ENCODE measurements at places on chromosomes 5 and 9.
A peak's percentile ranks its signal among the peaks of the same experiment; 100 is the strongest.

GRCh38 chr9:99819123-99819855 lies 2.4 kb upstream of the NR4A3 start:
- DNase-seq = peak; percentile 62

DNA sequence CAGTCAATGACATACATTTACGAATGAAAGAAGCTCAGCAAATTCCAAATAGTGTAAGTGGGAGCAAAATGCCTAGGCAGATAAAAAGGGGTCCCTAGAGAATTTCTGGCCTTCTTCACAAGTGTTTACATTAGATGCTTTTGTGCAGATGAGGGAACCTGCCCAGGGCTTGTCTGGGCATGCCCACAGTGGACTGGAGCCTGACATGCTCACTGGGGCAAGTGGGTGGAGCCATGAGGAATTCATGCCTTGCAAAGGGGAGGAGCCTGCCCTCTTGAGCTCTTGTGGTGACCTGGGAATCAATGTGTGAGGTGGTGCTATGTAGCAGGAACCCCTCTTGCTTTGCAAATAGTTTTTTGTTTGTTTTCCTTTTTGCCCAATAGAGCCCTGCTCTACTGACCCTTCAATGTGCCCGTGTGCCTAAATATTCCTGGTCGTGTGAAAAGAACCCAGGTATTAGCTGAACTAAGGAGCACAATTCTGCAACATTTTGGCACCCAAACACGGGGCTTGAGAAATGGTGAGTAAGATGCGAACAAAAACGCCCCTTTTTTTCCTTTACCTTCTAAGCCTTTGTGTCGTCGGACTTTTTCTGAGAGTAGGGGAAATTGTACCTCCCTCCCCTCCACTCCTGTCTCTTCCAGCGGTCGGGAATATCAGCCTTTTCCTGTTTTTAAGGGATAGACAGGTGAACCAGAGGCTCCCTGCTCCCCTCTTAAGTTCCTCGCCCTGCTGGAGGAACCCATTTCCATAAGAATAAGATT lies 433.8 kb upstream of the CDH9 start:
- DNase-seq = no peak

- DNase-seq = no peak
Observed at GRCh38 chr5:178360222-178360925, 127.8 kb upstream of the PHYKPL start.

- no peak for DNase-seq
Observed at GRCh38 chr9:88237991-88238571, 99.8 kb upstream of the SPATA31C2 start.

- DNase-seq = no peak
Observed at GRCh38 chr9:8428389-8428788, 628.8 kb upstream of the DMAC1 start.

GRCh38 chr5:6264394-6264793 lies 114.0 kb downstream of the MED10 start:
- no peak for DNase-seq

GRCh38 chr9:92611621-92612285 lies 58.2 kb downstream of the IPPK start:
- DNase-seq = no peak

- DNase-seq = no peak
Observed at GRCh38 chr5:150487199-150488061, 20.5 kb upstream of the NDST1 start.

DNA sequence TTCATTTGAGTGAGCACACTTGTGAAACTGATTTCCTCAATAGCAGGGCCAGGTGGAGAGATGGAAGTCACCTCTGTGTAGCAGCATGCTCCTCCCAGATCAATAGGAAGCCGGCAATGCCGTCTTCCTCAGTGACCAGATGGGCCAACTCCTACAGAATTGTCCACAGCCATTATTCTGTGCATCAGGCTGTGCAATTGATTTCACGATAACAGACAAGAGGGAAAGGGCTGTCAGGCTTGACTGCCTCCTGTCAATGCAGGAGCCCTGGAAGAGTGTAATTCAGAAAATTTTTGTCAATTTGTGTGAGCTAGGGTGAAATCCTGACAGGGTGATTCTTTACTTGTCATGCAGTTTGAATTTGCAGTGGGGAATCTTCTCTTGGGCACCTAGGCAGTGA lies 838.4 kb upstream of the NUDT12 start:
- no peak for DNase-seq

GRCh38 chr9:18746631-18747030 lies 272.7 kb downstream of the ADAMTSL1 start:
- DNase-seq = no peak

DNA sequence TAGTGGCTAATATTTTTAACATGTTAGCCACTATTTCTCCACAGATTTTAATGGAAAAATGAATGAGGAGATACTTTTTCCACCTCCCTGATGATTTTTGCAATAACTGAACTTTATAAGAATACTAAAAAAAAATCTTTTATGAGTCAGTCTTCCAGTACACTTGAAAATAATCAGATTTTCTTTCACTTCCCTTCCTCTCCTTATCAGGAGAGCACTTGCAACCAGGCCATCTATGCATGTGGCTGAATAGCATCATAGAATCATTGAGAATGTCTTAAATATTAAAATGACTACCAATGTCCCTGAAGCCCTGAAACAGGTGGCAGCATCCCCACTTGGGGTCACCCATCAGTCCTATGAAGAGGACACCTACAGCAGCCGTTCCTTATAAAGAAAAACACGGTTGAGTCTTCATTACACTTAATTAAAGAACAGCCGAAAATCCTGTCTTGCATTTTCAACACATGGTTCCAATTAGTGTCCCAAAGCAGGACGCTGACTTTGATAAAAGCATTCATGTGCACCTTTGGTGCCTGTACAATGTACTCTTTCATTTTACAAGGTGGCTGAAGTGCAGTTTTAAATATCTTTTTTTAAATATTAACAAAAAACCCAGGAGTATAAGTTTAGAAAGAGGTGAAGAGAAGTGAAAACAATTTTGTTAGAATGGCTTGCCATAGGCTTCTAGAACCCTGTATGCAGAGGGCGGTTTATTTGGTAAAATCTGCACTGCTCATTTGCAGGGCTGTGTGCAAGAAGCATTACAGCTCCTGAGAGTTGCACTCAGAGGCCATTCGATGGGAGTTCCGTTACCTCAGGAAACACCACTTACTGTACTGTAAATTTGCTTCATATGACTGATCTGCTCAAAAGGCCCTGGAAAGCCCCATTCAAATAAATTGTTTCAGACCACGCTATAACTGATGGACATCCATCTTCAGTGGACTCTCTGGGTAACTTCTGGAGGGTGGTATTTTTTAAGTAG lies 106.9 kb upstream of the VCAN start:
- DNase-seq = no peak

- DNase-seq = no peak
Observed at GRCh38 chr9:114867327-114867726, 61.5 kb upstream of the TNFSF15 start.

GRCh38 chr9:86741311-86742208 lies 205.7 kb downstream of the GAS1 start:
- DNase-seq = no peak

DNA sequence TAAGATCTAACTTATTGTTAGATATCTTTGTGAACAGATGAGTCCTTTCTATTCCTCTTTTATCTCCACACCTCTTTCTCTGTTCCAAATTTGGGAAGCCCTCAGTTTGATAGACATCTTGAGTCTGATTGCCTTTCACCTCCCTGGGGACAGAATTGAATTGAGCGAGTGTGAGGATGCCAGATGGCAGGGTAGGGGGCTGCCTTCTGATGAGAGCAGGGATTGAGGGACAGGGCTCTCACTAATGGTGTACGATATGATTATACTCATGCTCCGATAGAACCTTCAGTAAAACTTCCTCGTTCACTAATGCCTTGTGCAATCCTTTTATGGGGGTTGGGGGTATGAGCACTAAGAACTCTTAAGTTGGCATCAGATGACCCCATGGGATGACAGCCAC lies 172.1 kb upstream of the DAP start:
- DNase-seq = no peak

DNA sequence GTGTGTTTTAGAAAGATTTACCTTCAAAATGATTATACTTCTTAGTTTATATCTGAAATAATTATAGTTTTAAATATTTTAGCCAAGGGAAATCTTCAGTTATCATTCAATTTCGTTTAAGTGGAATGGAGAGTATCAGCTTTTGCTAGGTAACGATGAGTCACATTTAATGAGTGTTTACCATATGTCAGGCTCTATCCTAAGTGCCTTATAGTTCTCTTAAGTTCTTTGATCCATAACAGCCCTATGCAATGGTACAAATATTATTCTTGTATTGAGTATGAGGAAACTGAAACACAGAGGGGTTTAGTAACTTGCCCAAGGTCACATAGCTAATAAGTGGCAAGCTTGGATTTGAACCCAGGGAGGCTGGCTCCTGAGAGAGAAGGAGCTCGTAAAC lies 37.5 kb upstream of the SHB start:
- no peak for DNase-seq

- DNase-seq = no peak
Observed at GRCh38 chr5:27482663-27483062, 444.3 kb upstream of the CDH9 start.

DNA sequence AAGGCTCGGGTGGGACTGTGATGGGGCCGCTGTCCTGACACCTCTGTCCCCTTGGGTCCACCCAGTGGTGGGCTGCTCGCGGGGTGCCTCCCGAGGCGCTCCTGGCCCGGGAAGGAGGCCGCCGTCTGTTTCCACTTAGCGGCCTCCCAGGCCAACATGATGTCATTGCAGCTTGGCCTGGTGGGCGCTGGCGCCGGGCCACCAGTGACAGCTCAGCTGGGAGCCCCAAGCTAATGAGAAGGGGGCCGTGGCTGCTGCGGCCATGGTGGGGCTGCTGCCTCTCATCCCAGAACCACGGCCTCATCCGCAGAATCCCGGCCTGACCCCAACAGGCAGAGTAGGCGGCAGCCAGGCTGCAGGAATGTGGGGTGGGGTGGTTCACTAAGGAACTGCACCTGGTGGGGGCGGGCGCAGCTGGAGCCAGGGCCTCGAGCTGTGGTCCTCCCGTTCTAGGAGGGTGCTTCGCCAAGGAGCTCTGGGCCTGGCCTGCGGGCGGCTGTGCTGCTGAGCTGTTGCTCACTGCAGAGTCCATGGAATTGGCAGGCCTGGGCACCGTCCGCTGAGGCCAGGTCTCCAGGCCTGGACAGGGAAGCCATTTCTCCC lies 123.5 kb upstream of the COL5A1 start:
- DNase-seq = no peak

- DNase-seq = no peak
Observed at GRCh38 chr5:155689406-155689805, 637.6 kb upstream of the SGCD start.

GRCh38 chr9:805151-805550 lies 36.3 kb upstream of the DMRT1 start:
- DNase-seq = no peak

GRCh38 chr9:127422133-127422782 lies 1.9 kb upstream of the ZNF79 start:
- DNase-seq = no peak

- no peak for DNase-seq
Observed at GRCh38 chr5:99316484-99316883, 387.7 kb upstream of the CHD1 start.

DNA sequence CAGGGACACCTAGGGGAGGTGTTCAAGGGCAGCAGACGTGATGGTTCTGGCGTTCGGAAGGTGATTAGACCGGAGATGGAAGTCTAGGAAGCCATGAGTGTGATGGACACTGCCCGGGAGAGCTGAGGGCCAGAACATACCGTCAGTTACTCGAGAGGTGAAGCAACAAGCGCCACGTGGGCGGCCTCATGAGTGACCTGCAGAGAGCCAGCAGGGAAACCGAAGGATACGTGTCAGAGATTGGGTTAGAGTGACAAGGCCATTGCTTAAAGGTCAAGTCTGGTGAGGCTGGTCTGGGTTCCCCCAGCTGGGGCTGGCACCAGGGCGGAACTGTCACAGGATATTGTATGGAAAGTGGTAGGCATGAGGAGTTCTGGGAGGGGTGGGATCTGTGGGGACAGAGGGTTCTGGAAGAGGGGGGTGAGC lies 60.0 kb downstream of the C9orf50 start:
- DNase-seq = no peak

DNA sequence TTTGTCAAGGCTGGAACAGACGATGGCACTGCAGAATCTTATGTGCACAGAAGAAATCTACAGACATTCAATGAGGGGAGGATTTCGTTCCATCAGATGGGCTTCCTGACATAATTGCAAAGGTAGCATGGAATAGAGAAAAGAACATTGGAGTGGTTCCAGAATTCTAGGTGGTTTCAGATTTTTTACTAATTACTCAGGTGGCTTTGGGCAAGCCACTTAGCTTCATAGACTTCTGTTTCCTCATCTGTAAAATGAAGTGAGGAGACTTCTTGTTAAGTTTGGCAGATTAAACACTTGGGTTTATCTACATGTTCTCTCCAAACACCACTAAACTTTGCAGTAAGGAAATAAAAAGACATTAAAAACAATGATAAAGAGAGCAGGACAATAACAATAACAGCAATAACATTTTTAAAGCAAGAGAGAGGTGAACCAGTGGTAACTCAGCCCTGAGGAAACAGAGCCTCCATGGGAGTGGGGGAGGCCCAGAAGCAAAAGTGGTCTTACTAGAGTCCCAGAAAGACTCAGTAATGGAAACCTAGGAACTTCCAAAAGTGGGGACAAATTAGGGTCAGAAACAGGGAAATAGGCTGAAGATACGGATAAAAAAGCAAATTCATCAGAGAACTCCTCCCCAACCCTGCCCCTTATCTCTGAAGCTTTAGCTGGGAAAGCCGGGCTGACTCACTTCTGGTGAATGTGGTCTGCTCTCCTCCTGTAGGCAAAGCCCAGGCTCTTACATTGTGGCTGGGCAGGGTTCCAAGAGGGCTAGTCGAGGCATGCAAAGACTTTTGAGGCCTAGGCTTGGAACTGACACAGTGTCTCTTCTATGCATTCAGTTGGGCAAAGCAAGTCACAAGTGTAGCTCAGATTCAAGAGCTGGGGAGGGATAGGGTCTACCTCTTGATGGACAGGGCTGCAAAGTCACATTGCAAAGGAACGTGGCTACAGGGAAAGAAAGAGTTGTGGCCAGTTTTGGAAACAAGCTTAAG lies 11.8 kb upstream of the ACTBL2 start:
- DNase-seq = peak; percentile 42

DNA sequence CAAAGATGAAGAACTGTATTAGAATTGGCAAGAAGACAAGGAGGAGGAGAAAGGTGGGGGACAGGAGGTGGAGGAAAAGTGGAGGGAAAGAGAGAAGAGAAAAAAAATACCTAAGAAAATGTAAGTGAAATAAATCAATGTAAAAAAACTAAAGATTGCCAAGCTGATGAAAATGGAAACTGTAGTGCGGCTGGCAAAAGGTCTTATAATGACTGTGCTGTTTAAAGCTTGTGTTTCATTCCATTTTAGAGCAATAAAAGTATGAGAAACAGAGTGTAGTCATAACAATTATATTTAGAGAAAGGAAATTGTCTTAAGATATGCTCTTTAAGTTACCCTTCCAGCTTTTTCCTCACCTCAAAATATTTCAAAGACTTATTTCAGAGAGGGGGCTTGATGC lies 670.5 kb upstream of the SEMA6A start:
- DNase-seq = no peak
